HT1080 (cell line): ENCODE measurements at places on chromosomes 13 and 19. TPM values are rescaled to one million over a fixed set of nuclear protein-coding genes. Genes with fewer than 3 reads are reported as not detected.
A peak's percentile ranks its signal among the peaks of the same experiment; 100 is the strongest.

DNA sequence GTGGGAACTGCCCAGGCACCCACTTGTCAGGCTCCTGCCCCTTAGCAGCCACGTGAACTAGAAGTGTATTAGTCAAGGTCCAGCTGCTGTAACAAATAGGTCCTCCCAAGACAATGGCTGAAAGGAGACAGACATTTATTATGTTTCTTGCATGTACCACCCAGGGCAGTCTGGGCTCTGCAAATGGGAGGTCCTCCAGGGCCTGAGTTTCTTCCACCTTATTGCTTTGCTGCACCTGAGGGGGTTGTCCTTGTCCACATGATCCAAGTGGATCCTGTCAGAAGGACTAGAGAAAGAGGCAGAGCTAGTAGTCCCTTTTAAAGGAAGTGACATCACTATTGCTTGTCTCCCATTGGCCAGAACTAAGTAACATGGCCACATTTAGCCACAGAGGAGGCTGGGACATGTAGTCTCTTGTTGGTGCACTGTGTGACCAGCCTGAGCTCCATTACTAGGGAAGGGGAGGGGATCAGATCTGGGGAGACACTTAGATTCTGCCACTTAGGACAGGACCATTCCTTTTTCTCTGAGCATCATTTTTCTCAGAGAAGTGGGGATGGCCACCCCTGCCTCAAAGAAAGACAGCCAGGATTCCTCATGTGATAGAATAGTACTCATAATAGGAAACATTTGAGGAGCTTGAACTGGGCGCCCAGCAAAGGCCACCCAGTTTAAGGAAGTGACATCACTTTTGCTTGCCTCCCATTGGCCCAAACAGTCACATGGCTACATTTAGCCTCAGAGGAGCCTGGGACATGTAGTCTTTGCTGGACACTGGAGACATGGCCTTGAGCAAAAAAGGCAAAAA is 15.1 kb downstream of the CC2D1A start:
- peak; percentile 85 for DNase-seq

- peak; percentile 54 for DNase-seq
Measured at GRCh38 chr19:14048443-14049153, 13.3 kb downstream of the PALM3 start.

GRCh38 chr19:54152878-54153524 is 6.5 kb downstream of the LENG1 start:
- DNase-seq, result no peak

- no peak for DNase-seq
Measured at GRCh38 chr13:92150606-92151005, 752.2 kb downstream of the GPC5 start.

The PRR19 gene
- total RNA-seq, result 1.2 and 2.8 TPM in 2 replicates

DNA sequence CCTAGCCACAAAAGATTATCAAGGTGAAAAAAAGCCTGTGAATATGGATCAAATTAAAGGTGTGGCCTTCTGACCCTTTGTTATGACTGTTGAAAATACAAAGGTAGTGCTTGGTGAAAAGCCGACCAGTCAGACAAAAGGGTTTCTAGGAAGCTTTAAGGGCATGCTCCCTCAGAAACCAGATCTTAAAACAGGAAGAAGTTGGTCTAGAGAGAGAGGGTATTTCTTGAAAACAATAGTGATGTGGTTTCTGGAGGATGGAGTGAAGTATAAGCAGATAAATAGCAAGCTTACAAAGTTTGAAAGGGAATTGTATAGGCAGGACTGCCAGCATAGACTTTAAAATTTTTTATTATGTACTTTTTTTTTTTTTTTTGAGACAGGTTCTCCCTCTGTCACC is 5.0 kb upstream of the EID2 start:
- DNase-seq, result no peak

DNA sequence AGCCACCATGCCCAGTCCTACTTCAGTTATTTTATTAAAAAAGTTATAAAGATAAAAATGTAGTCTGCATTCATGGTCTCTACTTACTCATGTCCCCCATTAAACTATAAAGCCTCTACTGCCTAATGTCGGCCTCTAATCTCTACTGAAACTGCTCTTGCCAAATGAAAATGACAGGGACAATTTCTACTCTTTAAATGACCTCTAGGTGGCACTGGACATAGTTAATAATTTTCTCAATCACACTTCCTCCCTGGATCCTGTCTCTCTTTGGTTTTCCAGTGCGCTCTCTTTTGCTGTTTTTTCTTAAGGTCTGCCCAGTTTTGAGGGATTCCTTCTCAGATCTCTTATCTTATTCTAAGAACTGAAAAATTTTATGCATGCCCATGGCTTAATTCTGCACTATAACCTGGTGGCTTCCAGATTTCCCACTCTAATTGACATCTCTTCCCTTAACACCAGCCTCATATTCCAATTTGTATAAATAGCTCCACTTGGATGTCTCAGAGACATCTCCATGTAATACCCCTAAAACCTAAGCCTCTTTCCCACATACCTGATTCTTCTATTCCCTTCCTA is 54.3 kb downstream of the MTMR6 start:
- DNase-seq, result peak; percentile 53

The MED26 gene
- 13.5 and 14.6 TPM in 2 replicates for total RNA-seq

- DNase-seq, result no peak
Measured at GRCh38 chr19:43983544-43983911, 460 bp upstream of the ZNF155 start.

The SIAH3 gene
- total RNA-seq, result 0.02 TPM in 1 of 2 replicates, not detected in the other

DNA sequence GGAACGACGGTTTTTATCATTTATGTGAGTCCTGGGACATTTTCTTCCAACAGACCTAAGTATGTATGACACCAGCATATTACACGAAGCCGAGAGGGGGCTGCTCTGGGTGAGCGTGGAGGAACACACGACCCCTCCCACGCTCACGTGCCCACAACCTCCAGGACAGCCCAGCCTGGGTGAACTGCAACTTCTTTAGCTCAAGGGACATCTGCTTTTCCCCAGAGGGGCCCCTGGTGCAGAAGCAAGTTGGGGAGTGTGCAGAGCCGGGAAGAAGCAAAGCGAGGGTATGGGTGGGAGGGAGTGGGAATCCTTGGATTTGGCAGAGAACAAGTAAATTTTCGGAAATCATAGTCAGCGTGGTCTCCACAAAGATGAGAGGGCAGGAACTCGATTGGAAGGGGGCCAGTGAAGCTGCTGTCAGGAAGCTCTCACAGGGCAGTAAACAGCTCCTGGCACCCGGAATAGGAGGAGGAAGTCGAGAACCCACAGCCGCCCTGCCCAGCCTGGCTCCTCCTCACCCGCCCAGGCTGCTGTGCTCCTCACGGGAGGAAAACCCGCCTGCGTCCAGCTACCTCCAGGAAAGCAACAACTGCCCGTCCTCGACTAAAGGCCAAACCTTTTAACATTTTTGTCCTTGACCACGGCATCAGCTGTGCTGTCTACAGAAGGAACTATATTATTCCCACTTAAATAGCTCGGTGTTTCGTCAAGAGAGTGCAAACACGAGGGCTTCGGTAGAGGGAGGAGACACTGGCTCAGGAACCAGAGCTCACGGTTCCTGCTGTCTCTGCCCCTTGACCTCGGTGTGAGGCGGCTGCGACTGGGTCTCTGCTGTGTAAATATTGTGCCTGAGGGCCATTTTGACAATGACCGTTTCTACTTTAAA is 17.2 kb upstream of the CFAP97D2 start:
- peak; percentile 55 for DNase-seq

DNA sequence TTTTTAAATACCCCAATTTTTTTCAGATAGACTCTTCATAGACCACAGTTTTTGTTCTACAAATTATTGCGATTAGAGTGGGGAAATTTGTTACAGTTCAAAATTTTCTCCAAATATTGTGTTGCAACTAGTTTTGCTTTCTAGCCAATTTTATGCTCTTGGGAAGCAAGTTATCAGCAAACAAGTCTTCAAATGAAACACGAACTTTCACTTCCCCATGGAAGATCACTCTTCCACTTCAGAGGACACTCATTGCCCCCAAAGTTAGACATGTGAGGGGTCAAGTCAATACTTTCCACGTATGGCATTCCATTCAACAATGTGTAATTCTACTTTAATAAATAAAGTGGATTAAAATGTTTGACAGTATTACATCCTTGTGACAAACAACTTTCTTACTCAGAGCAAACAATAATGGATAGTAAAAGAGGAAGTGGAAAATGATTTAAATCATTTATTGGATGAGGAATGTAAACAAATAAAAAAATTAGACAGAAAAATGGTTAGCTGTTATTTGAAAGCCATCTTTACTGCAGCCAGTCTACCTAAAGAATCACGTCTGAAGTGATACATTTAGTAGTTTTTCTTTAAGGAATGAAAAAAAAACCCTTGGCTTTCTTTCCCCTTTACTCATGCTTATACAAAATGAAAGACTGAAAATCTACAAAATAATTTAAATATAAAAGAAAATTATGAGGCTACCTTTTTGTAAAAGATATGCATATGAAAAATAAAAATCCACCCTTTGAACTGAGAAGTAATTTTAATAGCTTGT is 41.2 kb upstream of the TNFSF11 start:
- DNase-seq, result no peak

GRCh38 chr13:36509369-36509768 is 77.1 kb downstream of the CCNA1 start:
- no peak for DNase-seq

The SLC10A2 gene
- total RNA-seq, result not detected in 2 replicates
